ENCODE measurements at places on chromosomes 12 and 14.

DNA sequence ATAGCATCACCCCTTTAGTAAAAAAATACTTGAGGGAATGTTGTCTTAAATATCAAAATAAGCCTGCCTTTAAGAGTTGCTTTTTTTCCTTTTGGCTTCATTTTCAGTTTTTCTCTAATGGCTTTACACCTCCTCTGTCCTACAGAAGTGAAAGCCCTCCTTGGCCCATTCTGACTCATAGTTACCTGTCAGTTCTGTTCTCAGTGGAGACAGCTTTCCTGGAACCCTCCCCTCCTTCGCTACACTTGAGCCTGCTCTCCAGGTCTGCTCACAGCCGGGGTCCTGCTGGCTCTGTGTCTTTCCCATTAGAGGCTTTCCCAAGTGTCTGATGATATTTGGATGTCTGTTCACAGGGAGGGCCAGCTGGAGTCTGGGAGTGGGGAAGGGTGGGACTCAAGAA, 84.0 kb downstream of the PELI2 start:
- DNase-seq: no peak

DNA sequence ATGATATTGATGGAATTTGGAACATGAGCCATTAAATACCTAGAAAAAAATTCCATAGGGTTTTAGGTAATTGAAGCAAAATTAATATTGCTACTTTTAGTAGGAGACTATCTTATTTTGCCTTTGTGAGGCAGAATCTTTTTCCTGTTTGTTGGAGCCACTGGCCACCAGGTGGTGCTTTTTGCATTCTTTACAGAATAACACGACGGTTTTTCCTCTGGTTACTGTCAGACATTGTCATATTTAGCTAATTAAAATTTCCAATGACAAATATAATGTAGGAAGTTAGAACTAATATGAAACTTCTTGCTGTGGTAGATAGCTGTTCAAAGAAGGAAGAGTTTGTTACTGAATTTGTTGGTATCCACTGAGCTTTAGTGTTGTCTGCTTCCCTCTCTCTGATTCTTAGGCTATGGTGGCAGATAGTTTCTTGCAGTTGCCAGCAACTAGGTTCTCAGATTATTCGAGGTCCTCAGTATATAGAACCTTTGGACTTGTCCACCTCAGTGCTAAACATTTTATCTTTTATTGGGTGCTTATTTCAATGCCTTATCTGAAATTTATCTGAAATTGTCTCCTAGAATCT, 25.7 kb downstream of the RAB21 start:
- peak; percentile 76 for DNase-seq

DNA sequence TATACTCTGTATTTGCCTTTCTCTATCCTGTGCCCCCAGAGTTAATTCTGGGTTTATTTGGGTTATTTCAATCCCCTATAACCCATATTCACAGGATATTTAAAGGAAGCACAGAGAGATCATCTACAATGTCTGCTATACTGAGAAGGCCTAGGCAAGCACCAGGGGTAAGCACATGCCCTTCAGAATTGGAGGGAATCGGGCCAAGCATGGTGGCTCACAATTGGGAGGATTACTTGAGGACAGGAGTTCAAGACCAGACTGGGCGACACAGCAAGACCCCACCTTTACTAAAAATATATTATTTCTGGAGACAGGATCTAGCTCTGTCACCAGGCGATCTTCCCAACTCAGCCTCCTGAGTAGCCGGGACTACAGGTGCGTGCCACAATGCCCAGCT, 11.3 kb downstream of the FOXN3 start:
- DNase-seq: no peak

- DNase-seq: no peak
These were observed 36.4 kb upstream of the GARIN6 start for GRCh38 chr12:99611117-99611516.

- DNase-seq: no peak
These were observed 37.7 kb downstream of the NCOR2 start for GRCh38 chr12:124529565-124530276.

DNA sequence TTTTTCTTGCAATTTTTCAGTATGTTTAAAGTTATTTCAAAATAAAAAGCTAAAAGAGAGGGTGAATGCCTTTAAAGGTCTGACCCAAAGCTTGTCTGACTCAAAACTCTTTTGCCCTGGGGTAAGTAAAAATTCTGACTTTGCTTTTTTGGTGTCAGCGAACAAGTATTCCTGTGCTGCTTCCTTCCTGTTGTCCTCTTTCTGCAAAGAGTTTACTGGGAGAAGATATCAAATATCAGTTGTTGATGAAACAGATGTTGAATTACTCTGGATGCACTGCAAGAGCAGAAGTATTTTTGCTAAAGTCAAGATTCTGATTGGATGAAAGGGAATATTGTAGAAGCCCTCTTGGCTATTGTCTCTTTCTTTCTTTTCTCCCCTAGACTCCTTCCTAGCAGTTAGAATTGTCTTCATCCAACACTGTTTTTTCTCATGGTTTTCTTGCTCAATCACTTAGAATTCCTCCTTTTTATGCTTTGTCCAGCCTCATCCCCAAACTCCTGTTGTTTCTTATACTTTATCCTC, 62.0 kb downstream of the DACT1 start:
- no peak for DNase-seq

DNA sequence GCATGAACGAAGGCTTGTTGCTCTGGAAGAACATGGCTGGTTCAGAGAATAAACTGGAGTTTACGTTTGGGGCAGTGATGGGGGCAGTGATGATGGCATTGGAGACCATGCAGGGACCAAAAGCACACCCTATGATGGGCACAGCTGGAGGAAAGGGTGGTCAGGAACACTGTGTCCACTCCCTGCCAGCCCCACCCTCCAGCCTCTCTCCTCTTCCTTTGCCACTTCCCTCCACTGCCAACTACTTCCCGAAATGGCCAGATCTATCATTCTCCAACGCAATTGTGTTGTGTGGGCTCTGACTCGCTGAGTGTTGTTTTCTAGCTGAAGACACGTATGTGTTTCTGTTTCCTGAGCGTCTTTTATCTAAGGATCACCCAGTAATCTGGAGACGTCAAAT, 39.3 kb upstream of the GSG1 start:
- DNase-seq: no peak

- DNase-seq: no peak
These were observed 60.1 kb upstream of the PPM1H start for GRCh38 chr12:62995097-62995496.

DNA sequence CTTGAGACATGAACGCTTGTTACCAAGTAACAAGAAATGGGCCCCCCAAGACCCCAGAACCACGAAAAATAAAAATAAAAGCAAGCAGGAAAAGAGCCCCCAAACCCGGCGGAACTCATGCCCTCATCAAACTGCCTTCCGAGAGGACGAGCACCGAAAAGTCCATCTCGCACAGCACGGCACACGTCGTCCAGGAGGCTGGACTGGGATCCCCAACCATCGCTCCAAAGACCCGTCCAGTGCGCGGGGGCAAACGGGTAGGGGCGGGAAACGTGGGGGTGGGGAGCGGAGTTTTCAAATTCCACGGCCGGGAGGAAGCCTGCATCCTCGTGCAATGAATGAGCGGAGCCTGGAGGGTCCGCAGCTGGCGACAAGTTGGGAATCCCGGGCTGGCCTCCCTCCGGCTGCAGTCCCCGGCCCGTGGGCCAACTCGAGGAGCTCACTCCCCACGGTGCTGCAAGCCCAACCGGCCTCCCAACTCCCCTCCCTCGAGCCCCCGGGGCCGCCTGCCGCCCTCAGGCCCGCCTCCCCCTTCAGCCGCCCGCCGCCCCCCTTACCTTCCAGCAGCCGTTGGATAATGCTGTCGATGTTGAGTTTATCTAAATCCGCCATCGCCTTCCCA, 484 bp downstream of the PPP1CC start:
- DNase-seq: no peak

DNA sequence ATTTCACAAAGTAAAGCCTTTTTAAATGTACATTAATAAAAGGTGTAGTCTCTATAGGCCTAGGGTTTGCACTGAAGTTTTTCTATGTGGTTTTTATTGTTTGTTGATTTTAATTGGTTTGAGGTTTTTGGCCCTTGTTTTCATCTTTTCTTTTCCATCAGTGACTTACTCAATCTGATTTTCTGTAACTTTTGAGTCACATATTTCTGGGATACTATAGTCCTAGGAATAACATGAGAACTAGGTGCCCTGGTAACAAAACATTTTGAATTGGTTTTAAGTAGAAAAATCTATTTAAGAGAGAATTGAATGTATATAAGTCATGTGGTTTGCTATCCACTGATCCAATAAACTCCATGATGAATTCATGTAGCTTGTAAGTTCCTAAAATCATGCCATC, 311.9 kb downstream of the CEP128 start:
- DNase-seq: no peak

GRCh38 chr14:50410921-50411320, 14.2 kb upstream of the CDKL1 start:
- DNase-seq: no peak
